ENCODE measurements at places on chromosomes 1 and 21. TPM values are rescaled to one million over a fixed set of nuclear protein-coding genes. Genes with fewer than 3 reads are reported as not detected.

GRCh38 chr1:156003923-156004188 lies 16.9 kb downstream of the SSR2 start:
- DNase-seq: no peak

DNA sequence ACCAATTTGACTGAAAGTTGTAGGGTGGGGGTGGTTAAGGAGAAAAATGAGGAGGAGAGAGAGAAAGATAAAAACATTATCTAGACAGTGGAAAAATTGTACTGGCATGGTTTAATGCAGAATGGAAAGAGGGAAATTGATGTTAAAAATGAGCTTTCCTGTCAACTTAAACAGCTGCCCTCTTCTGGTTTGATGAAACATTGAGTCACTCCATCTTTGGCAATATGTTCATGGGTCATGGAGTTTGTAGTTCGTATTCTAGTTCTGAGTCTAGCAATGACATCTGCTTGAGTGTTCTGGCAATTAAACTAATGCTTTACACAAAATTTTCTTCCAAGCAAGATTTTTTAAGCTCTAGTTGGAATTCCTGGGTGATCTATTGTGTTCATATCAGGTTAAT lies 9.6 kb downstream of the ZNF648 start:
- DNase-seq: no peak

DNA sequence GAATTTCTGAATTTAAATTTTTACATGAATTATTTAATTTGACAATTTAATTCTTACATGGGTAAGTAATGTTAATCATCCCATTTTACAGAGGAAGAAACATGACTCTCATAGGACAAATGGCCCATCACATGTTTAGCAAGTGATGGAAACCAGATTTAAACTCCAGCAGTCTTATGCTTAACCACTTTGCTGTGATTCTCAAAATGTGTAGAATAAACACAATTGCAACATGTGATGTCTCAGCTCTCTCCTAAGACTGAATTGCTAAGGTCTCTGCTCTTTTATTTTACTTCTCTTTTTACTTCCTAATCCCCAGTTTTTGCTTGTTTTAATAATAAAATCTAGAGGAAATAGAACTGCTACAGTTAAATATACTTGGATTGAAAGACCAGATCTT lies 42.8 kb downstream of the HS2ST1 start:
- no peak for DNase-seq

DNA sequence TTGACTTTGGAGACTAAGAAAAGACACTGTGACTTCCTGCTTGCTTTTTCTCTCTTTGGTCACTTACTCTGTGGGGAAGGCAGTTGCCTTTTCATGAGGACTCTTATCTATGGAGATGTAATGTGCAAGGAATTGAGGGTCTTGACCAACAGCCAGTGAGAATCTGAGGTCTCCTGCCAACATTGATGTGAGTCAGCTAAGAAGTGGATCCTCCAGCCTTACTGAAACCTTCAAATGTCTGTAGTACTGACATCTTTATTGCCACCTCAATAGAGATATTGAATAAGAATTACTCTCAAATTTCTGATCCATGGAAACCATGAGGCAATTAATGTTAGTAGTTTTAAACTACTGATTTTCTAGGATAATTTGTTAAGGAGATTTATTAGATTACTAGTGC lies 598.4 kb downstream of the ADGRL2 start:
- DNase-seq: no peak

- no peak for DNase-seq
Observed at GRCh38 chr1:156494309-156494895, 6.2 kb downstream of the MEF2D start.

DNA sequence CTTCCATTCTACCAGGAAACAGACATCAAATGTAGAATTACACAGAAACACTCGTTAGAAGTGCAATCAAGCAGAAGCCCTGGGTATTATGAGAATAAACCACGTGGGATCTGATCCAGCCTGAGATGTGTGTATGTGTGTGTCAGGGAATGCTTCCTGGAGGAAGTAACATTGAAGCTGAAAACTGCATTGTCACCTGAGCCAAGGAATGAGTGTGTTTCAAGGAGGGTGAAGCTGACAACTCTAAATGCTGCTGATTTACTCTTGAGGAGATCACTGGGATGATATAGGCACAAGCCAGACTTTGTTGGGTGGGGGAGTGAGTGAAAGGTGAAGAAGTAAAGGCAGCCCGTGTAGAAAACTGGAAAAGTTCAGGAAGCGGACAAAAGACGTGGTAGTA lies 27.6 kb downstream of the FAAH start:
- DNase-seq: no peak

DNA sequence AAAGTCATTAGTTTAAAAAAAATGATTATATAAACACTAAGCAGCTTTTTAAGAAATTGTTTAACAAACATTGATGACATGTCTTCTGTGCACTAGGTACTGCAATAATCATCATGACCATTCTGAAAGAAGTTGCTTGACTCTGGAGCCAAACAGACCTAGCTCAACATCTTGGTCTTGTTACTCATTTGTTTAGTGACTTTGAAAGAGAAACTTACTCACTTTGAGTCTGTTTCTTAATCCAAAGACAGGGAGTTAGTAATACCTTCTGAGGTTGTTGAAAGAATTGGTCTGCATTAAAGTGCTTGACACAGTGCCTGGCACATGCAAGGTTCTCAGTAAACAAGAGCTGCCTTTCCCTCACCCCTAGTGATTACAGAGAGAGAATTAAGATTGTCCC lies 84.4 kb downstream of the SGIP1 start:
- no peak for DNase-seq

Gene YARS1
- total RNA-seq: 205 TPM

Gene CASZ1
- 8.0 TPM for total RNA-seq

Gene SV2A
- total RNA-seq: 18.6 TPM

Gene S100A2
- total RNA-seq: 1.1 TPM

Gene PTAFR
- total RNA-seq: 0.24 TPM

Data from activated T-helper 1 cell treated with anti-CD3 and anti-CD28 coated beads, Interleukin-12 subunit alpha, Interleukin-12 subunit beta, Interleukin-2, Interleukin-4 antibody, amounts not matched to agents 30 ng/mL and 10 ng/mL and 1 ng/mL, durations not matched to agents 14 hours and 24 hours and 36 hours (primary cell).